Occipital lobe (tissue), 3 donors: ENCODE measurements at places on chromosomes 12 and 14. TPM values are rescaled to one million over a fixed set of nuclear protein-coding genes. Genes with fewer than 3 reads are reported as not detected.

GRCh38 chr12:98999559-98999958 is 354.5 kb downstream of the APAF1 start:
- no peak for DNase-seq

DNA sequence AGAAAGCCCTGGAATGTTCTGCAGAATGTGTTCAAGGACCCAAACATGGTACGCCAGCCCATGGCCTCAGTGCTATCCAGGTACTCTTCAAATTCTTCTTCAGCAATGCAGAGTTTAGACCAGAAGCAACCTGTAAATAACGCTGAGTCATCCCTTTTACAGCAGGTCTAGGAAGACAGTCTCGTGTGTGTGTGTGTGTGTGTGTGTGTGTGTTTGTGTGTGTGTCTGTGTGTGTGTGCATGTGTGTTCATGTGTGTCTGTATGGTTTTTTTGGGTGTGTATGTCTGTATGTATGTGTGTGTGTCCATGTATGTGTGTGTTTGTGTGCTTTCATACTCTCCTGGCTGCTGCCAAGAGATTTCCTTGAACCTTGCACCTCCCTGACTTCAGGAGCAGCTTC is 60.1 kb upstream of the RFX4 start:
- no peak for DNase-seq

DNA sequence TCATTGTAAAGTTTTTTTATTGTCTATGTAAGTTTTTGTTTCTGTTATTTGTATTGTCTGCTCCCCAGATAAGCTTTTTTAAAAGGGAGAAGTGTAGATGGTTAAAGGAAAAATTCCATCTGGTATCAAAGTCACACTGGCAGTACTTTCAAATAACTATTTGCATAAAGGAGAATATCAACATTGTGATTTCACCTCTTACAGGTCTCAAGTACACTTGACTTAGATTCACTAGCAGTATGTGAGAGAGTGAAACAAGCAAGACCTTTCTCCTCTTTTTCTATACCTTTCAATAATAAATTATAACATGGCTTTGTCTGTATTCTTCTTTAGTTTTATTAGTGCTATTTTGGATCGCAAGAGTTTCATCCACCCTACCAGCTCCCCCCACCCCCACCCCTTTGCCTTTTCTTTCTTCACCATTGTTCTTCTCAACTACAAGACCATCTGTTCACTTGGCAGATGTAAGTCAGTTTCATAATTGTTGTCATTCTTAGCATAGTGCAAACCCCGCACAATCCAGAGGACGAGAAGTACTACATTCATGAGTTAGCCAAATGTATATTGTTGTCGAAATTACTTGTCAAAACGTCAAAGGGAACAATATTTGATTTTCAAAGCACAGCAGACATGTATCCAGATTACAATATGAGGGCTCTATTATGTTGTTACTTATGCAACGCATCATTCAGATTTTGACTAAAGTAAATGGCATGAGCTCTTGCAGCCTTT is 602.7 kb upstream of the FLRT2 start:
- DNase-seq = no peak

GRCh38 chr12:75560167-75560566 is 48.8 kb upstream of the KRR1 start:
- no peak for DNase-seq

- DNase-seq = no peak
These were observed 1850.6 kb upstream of the SEL1L start for GRCh38 chr14:83384253-83384652.

DNA sequence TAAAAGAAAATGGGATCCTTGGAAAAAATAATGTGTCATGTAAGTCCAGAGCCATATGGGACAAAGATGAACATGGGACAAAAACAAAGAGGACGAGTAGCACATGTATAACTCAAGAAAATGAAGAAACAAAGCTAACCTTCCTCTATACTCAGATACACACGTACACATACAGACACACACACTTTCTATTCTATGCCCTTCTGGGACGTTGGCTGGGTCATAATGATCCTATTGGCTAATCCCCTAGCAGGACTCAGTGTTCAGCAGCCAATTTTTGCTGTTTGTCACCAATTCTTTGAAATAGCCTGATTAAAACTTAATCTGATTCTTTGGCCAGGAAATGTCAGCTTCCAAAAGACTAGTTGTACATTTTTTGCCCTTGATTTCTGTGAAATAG is 189.4 kb upstream of the FOXG1 start:
- no peak for DNase-seq

GRCh38 chr14:36516719-36517241 is 3.3 kb downstream of the NKX2-1 start:
- DNase-seq = no peak

DNA sequence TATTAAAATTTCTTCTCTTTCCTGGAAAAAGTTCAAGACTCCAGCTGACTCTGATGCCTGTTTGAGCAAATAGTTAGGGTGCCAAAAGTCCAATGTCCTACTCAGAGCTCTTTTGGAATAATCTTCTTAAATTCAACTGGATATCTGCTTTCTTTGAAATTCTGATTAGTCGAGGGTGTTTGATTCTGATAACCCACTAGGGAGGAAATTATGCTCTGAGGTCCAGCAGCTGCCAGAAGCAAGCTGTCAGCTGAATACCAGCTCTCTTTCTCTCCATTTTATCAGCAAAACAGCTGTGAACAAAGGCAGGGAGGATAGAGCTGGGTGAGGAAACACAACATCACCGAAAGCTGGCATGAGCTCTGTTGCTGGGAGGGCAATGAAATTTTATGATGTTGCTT is 141.5 kb downstream of the CAND1 start:
- no peak for DNase-seq

DNA sequence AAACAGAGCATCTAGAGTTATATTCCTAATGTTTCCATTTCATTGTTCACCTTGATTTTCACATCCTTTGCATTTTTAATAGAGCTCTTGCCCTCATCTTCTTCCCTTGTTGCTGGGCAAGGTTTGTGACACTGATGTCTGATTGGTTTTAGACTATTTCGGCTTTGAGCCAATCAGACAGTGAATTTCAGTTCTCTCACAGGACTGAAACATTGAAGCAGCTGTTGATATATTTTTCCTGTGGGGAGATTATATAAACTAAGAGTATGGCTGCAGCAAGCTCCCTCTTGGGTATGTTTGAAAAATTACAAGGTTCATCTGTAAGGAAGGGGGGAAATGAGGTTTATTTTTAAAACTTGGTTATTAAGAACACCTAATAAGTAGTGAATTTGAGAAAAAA is 51.2 kb downstream of the ATF7IP start:
- DNase-seq = no peak

DNA sequence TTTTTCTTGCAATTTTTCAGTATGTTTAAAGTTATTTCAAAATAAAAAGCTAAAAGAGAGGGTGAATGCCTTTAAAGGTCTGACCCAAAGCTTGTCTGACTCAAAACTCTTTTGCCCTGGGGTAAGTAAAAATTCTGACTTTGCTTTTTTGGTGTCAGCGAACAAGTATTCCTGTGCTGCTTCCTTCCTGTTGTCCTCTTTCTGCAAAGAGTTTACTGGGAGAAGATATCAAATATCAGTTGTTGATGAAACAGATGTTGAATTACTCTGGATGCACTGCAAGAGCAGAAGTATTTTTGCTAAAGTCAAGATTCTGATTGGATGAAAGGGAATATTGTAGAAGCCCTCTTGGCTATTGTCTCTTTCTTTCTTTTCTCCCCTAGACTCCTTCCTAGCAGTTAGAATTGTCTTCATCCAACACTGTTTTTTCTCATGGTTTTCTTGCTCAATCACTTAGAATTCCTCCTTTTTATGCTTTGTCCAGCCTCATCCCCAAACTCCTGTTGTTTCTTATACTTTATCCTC is 62.0 kb downstream of the DACT1 start:
- no peak for DNase-seq

GRCh38 chr12:97921979-97922722 is 459.5 kb downstream of the RMST start:
- no peak for DNase-seq

DNA sequence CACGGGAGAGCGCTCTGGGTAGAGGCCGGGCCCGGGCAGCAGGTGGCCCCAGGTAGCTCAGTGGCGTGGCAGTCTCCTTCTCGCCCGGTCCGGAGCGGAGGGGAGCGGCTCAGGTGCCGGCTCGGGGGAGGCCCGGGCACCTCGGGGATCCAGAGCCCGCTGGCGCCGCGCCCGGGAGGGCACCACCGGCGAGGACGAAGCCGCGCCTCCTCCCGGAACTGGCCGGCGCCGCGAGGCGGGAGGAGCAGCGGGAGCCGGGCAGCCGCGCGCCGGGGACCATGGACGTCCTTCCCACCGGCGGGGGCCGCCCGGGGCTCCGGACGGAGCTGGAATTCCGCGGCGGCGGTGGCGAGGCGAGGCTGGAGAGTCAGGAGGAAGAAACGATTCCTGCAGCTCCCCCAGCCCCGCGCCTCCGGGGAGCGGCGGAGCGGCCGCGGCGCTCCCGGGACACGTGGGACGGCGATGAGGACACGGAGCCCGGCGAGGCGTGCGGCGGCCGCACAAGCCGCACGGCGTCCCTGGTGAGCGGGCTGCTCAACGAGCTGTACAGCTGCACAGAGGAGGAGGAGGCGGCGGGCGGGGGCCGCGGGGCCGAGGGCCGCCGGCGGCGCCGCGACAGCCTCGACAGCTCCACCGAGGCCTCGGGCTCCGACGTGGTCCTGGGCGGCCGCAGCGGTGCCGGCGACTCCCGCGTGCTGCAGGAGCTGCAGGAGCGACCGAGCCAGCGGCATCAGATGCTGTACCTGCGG is 21.5 kb upstream of the GNS start:
- DNase-seq = no peak

- no peak for DNase-seq
These were observed 93.5 kb downstream of the NUAK1 start for GRCh38 chr12:106045251-106045674.

GRCh38 chr12:53505086-53505485 is 2.2 kb downstream of the NPFF start:
- peak; percentile 46 for DNase-seq

DNA sequence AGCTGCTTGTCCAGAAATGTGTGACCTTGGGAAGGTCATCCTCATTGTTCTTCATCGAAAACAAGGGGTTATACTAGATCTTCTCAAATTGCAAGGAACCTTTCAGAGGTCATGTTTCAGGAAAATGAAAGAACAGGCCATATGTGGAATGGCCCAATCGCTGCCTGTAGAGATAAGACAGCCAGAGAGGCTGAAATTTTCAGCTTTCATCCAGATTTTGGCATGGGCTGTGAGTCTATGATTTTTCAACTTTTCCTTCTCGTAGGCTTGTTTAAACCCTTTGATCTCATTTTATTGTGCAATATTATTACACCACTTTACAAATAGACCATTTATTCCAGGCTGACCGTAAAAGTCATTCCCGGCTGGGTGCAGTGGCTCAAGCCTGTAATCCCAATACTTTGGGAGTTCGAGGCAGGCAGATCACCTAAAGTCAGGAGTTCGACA is 17.1 kb upstream of the ATXN2 start:
- no peak for DNase-seq

GRCh38 chr14:79332504-79333197 is 878.7 kb downstream of the DIO2 start:
- no peak for DNase-seq

DNA sequence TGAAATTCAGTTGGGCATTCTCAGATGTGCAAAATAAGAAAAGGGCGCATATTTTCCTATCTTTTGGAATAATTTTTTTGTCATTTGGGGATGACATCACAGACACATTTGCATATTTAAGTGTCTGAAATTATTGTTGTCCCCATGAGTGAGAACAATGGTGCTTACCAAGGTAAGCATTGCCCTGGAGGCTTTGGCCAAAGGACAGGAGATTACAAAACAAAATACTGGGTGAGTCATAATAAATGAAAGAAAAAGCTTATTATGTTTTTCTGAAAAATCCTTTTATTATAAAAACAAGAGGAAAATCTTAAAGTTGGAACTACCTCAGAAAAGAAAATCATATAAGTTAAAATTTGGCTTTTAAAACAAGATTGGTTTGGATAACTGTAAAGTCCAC is 254.9 kb downstream of the BTG1 start:
- no peak for DNase-seq

DNA sequence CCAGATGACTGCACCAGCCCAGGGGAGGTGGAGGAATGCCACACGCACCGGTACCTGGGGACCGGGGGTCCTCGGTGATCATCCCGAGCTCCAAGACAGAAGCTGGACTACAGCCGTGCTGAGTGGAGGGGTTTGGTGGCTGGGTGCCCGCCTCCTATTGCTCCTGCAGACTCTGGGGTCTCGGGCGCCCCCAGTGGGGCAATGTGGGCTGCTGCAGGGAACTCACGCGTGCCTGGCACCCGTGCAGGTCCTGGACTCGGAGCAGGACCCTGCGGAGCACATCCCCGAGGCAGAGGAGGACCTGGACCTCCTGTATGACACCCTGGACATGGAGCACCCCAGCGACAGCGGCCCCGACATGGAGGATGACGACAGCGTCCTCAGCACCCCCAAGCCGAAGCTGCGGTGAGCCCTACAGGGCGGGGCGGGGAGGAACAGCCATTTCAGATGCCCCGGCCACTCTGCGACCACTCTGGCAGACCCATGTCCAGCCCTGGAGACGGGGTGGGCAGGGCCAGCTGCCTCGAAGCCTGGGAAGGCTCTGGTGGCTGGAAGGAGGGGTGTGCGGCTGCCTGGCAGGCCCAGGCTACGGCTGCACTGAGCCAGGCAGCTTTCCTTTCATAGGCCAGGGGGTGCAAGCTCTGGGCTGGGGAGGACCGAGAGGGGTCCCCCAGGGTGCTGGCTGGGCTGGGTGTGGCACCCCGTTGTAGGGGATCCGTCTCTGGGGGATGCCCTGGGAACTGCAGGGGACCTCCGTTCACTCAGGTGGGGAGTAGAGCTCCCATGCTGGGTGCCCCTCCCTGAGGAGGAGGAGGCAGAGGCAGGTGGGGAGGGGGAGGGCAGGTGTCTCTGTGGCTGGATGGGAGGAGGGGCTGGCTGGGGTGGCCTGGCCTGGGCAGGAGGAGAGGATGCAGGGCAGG is 21.6 kb upstream of the TEX22 start:
- DNase-seq = no peak

EXD2 gene
- total RNA-seq = 50.1 TPM

ALX1 gene
- total RNA-seq = 0.16 TPM

GALNT16 gene
- 5.5 TPM for total RNA-seq

PPP1R1A gene
- 6.7 TPM for total RNA-seq

BTG1 gene
- total RNA-seq = 22.8 TPM

KERA gene
- total RNA-seq = 3.0 TPM

FLRT2 gene
- 154 TPM for total RNA-seq

PIWIL1 gene
- total RNA-seq = not detected

TAS2R46 gene
- 12.3 TPM for total RNA-seq

SLC10A1 gene
- not detected for total RNA-seq
